ELR (cell line): ENCODE measurements at places on chromosomes 11 and 22.
A peak's percentile ranks its signal among the peaks of the same experiment; 100 is the strongest.

DNA sequence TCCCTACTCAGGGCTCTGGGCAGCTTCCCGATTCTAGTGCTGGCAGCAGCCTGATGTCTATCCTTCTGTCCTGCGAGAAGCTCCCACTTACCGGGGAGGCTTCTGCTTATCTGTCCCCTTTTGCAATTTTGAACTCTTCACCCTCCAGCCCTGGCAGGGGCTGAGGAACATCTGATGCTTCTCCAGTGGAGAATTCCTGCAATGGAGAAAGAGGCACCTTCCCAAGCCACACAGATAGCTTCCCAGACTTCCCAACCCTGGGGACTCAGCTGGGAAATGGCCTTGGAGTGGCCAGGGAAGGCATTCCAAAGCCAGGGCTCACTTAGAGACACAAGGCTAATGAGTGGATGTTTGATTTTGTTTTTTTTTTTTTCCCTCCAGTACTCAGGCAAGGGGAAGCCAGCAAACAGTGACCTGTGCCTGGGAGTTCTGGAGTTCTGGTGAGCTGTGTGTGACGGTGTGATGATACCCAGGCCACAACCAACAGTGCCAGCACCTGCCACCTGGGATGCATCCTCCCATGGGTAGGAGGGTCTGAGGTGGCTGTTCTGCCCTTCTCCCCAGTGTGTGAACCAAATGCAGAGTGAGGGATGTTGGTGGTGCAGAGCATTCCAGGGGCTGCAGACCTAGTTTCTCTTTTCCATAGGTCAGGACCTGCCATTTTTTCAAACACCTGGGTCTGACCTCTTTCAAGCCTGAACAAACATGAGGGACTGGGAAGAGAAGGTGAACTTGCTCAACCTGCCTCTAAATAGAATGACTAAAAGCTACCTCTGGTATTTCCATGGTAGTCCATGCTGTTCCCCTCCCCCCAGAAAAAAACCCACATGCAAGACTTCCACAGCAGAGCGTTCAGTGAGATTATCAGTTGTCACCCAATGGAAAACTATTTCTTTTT, 95.1 kb downstream of the CCDC81 start:
- DNase-seq, result no peak

- DNase-seq, result no peak
Observed at GRCh38 chr11:68440224-68440623, 20.3 kb upstream of the PPP6R3 start.

- no peak for DNase-seq
Observed at GRCh38 chr22:19591568-19591967, 67.4 kb upstream of the CLDN5 start.

DNA sequence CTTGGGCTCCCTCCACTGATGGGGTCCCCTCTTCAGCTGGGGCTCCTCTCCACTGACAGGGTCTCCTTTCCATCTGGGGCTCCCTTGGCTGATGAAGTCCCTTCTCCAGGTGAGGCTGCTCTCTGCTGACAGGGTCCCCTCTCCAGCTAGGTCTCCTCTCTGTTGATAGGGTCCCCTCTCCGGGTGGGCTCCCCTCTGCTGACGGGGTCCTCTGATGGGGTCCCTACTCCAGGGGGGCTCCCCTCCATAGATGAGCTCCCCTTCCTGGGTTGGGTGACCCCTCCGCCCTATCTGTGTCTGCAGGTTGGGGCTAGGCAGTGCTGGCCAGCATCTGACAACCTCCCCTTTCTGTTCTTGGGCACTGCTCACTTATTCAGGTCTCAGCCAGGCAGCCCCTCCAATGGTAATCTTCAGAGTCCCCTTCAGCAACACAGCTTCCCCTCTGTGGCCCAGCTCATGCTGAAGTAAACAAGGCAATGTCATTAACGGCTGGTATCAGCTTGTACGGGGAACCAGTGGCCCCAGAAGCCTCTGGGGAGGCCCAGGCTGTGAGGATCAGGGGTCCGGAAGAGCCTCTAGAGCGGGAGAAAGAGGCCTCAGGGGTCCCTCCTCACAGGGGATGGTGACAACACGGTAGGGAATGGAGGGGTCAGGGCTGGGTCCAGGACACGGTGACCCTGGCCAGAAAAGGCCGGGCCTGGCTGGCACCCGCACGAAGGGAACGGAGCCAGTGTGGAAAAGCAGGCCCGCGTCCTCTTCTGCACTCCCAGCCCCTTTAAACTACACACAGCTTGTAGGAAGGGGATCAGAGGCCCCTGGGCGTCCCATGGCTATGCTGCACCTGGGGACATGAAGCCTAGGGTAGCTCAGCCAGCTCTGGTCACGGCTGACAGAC, 9.6 kb upstream of the CD81 start:
- no peak for DNase-seq

DNA sequence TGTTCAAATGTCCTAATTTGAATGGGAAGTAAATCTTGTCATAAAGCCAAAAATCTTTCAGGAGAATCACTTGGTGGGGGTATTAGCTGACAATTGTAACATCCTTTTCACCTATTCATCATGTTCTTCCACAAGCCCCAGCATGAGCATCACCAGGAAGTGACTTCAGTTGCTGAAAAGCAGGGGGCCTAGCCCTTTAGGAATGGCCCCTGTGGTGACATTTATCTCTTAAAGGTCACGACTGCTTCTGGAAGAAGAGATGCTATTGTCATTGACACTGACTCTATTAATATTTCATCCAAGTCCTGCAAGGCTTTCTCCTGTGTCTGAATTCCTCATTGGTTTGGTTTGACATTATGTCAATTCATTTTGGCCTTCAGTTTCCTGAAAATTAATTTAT, 92.6 kb downstream of the OR5AK2 start:
- DNase-seq, result no peak

DNA sequence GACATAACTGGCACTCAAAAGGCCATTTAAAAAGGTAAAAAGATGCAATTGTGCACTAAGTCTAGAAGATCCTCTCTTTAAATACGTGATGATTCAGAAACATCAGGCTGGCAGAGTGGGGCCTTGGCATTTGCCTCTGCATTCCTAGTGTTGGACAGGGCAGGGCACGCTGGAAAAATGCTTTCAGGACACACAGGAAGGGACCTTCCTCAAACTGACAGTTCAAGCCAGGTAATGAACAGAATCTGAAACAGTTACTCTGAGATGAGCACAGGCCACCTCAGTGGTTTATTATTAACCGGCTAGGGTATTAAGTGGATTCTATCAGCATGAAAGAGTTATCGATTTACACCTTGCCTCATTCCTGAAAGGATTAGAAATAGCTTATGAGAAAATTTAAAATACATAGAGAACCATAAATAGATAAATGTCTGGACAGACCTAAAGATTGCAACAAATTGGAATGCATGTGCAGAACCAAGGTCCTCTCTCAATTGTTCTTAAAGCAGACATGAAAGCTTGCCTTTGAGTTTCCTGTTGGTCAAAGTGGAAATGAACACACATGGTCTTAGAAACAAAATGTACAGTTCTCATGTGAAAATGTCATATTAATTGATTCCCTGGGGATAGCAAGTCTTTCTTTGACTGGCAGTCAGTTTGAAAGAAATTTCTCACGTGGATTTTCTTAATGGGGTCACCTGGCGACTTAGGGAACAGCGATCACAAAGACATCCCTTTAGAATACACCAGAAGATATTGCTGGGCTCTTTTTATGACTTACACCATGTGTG, 21.5 kb upstream of the CSNK2A3 start:
- no peak for DNase-seq

DNA sequence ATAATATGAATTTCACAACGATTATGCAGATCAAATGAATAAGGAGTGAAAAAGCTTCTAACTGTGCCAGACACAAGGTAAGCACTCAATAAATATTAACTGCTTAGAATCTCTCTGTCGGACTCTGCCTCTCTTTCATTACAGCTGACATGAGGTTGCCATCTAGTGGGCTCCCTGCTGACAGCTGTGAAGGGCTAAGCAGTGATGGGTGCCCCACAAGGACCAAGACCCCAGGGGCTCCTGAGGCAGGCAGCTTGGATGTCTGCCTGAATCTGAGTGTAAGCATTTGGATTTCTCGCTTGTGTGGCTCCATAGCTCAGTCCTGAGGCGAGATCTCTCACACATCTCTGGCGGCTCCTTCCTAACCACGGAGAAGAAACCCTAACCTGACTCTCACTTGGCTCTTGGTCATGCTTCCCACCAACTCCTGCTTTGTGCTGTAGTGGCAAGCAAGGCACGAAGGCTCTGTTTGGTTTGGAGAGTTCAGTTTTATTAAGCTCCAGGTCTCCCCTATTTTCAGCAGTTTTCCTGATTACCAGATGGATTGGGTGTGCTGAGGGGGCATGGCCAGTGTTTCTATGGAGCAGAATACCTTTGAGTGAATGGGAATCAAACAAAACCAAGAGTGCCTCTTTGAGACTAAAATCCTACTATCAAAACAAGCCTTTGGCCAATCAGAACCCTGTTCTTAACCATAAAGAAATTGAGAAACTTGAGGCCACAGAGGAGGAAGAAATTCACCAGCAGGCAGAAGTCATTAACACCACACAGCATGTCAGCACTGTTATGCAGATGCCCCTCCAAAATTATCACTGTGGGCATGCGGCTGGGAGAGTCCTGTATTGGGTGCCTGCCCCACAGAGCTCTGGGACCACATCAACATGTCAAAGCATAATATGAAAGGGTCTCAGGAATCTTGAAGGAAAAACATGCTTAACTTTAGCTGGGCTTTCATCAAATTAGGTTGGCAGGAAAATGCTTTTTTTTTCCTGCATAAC, 152.8 kb upstream of the NTM start:
- DNase-seq, result peak; percentile 40

- DNase-seq, result no peak
Observed at GRCh38 chr11:44192017-44192385, 96.5 kb downstream of the EXT2 start.

DNA sequence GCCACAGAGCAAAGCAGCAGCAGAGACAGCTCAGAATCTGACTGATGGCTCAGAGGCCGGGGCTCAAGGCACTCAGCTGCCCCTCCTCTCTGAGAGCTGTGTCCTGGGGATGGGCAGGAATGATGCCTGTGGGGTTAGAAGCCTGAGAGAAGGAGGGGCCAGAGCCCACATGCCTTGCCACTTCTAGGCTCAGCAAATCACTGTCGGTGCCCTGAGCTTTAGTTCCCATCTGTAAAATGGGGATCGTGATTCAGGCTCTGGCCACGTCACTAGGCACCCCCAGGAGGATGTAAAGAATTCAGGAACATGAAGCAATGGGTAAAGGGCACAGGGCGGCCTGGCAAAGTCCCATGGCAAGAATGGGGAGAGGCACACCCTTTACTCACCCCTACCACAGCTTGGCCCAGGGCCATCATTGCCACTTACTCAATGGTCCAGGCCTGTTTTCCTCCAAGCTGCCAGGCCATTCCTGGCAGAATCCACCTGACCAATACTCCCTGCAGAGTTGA, 3.4 kb upstream of the CDC42EP2 start:
- DNase-seq, result peak; percentile 30

GRCh38 chr11:64102005-64102738, 63.7 kb downstream of the MACROD1 start:
- DNase-seq, result no peak

GRCh38 chr11:76682684-76683083, 12.1 kb upstream of the LRRC32 start:
- DNase-seq, result no peak

DNA sequence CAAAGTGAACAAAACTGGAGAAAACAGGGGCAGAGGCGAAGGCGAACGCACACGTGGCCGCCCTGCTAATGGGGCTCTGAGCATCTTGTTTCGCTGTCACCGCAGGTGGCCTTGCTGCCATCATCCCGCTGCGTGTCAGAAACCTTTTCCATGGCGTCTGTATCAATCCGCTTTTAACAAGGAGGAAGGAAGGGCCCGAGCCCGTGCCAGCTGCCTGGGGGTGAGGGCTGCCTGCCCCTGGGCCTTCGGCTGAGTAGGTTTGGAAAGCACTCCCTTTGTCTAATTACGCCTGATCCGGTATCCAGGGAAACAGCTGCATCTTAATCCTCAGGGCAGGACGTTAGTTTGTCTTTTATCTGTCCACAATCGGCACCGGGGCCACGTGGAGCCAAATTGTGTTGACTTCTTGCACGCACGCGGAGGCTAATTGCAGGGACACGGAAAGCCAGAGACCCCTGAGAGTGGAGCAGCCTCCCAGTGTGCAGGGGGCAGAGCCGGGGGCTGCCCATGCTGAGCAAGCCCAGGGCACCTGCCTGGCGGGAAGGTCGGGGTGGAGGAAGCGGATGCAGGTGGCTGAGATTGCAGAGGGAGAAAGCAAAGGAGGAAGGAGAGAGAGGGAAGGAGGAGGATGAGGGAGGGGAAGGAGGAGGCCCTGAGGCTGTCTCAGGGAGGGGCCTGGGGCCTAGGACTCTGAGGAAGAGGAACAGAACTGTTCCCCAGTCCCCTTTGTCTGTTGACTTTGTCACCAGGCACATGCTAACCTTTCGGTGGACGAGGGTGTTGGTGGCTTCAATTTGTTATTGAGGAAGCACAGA, 19.2 kb upstream of the TH start:
- DNase-seq, result no peak

- DNase-seq, result no peak
Observed at GRCh38 chr22:19815093-19815822, 39.4 kb downstream of the GNB1L start.

GRCh38 chr11:93444617-93445073, 98.5 kb downstream of the SMCO4 start:
- peak; percentile 3 for DNase-seq

DNA sequence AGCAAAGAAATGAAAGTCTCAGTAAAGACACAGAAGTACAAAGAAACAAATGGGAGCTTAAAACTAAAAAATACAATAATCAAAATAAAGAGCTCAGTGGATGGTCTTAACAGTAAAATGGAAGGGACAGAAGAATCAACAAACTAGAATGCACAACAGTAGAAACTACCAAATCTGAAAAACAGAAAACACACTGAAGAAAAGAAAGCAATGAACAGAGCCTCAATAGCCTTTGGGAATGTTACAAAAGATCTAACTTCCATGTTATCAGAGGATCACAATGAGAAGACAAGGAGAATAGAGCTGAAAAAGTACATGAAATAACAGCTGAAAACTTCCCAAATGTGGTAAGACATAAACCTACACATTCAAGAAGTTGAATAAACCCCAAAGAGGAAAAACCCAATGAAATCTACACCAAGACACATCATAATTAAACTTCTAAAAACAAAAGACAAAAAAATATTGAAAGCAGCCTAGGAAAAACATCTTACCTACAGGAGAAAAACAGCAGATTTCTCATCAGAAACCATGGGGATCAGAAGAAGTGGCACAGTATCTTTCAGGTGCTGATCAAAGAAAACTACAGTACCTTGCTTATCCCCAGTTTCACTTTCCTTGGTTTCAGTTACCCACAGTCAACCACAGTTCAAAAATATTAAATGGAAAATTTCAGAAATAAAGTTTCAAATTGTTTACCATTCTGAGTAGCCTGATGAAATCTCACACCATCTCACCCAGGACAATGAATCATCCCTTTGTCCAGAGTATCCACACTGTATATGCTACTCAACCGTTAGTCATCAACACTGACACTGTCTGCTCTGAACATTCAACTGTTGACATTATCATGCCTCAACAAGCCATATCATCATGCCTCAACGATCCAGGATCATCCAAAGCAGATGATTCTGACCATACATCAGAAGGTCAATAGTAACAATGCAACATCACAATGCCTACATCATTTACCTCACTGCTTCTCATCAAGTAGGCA, 22.2 kb downstream of the RRAS2 start:
- peak; percentile 98 for DNase-seq

DNA sequence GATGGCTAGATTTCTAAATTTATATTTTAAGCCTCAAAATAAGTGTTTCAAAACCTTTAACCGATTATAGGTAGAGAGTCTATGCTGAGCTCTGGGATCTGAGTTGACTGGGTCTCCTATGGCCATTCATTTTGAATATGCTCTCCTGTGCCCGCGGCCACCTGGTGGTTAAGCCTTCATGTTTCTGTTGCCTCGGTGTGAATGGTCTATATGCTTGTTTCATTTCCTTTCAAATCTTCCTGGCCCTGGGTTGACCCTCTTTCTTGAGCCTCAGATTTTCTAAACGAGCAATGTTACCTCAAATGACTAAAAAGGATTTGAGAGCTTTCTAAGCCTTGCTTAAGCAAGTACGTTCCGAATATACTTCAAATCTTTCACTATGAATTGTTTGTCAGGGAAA, 789.4 kb upstream of the KIRREL3 start:
- DNase-seq, result peak; percentile 48
